ENCODE measurements at places on chromosomes 12 and 14.

GRCh38 chr12:64392221-64392620 is 1.7 kb upstream of the C12orf56 start:
- peak; percentile 58 for DNase-seq

DNA sequence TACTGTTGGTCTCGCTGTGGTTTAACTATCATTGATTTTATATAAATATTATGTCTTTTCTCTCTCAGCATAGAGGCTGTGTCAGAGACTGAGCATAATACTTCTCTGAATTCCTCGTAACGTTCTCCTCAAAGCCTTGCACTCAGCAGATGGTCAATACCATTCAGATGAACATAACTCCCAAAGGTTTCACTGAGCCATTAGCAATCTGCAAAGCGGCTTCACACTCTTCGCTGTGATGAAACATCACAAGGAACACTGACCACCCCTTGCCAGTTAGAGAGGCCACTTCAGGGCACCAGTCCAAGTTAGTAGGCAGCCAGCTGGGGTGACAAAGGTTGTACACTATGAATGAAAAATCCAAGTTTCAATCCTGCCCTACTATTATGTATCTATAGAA is 30.1 kb upstream of the STON2 start:
- no peak for DNase-seq

- DNase-seq, result no peak
Observed at GRCh38 chr14:101315802-101316296, 245.4 kb upstream of the DIO3 start.

GRCh38 chr12:65868133-65868705 is 43.9 kb downstream of the HMGA2 start:
- DNase-seq, result peak; percentile 77

GRCh38 chr14:101713621-101714349 is 47.7 kb upstream of the PPP2R5C start:
- no peak for DNase-seq

DNA sequence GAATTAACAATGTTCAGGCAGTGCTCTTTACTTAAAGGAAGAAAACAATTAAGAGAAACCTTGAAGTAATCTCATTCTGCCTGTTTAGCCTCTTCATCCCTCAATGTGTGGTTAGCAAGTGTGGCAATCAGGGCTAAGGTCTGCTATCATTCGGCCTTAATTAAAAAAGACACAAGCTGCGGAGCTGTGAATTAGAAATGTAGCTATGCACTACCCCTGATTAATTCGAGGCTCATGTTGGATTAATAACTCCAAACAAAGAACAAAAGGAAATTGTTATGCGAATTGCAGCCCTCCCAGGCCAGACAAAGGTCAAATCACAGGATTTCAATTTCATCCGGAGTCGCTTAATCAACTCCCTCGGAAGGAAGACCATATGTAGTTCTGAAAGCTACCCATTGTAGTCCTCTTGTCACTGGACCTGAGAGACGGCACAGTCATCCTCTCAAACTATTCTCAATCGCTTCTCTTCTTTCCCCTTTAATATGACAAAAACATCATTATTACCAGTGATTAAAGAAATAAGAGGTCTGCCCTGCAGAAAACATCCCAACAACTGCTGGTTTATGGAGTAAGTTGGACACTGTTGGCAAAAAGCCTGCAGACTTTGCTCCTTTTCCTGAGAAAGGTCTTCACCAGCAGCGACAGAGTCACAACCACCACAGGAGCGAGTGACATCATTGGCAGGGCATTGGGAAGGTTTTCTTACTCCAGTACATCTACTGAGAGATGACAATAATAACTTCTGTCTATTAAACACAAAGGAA is 71.1 kb upstream of the SOX5 start:
- DNase-seq, result no peak

DNA sequence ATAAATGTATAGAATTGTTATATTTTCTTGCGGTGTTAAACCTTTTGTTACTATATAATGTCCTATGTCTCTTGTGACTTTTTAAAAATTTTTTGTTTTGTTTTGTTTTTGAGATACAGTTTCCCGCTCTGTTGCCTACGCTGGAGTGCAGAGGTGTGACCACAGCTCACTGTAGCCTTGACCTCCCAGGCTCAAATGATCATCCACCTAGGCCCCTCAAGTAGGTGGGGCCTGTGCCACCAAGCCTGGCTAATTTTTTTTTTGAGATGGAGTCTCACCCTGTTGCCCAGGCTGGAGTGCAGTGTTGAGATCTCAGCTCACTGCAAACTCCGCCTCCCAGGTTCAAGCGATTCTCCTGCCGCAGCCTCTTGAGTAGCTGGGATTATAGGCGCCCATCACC is 26.5 kb upstream of the RCOR1 start:
- DNase-seq, result no peak

DNA sequence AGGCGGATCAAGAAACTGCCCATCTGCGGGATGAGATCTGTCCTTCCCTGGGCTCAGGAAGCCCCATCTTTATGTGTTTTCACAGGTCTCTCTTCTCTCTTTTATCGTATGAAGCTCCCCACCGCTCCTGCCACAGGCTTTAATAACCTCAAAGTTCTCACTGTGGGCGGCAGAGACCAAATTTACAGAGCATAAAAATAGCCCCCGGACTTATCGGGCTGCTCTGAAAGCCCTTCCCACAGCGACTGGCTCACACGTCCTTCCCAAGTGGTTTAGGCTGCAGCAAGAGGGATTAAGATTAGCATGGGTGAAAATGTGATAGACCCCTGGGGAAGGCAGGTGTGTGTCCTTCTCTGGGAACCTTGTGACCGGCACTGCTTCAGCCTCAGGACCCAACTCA is 47.8 kb downstream of the TESC start:
- no peak for DNase-seq

All from Kasumi-1 (cell line).